COR-L47 (cell line): ENCODE measurements at places on chromosomes 1 and 21.

DNA sequence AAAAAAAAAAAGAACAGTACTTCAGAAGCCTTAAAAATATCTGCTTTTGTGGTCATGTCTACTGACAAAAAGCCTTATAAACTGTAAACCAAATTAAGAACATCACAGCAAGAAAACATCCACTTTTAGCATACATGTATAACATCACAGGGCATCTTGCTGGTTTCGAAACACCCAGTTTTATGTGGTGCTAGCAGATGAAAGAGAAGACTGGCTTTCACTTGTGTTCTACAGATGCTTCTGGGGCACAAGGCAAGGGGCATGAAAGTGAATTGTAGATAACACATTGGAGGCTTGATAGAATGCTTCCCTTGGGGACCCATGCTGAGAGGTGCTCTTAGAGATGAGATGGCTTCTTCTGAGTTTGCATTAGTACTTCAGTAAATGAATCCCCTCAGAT lies 543.7 kb upstream of the PKN2 start:
- no peak for DNase-seq

GRCh38 chr1:147341246-147341645 lies 98.8 kb downstream of the CHD1L start:
- no peak for DNase-seq

DNA sequence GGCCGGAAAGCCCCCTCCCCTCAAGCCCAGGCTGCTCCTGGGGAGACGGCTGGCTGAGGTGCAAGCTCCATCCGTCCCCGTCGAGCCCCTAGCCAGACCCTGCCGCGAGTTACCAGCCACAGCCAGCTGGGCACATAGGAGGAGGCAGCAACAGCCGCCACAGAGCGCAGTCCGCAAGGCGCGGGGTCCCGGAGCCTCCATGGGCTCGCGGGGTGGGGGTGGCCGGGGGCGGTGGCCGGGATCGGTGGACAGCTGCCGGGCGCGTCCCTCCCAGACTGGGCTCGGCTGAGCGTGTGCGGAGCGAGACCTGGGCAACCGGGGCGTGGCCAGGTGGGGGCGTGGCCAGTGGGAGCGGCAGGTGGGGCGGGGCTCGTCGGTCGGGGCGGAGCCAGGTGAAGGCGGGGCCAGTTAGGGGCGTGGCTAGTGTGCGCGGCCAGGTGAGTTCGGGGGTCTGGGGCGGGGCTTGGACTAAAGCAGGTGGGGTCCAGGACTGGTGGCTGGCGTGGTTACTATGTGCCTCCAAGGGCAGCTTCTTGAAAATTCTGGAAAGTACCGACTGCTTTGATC lies at the start of gene CD164L2:
CD164L2 (minus strand) TSS at position 295 of the 567 bp plus-strand sequence; CDS start at position 201, 94 bp downstream.
- DNase-seq: no peak

DNA sequence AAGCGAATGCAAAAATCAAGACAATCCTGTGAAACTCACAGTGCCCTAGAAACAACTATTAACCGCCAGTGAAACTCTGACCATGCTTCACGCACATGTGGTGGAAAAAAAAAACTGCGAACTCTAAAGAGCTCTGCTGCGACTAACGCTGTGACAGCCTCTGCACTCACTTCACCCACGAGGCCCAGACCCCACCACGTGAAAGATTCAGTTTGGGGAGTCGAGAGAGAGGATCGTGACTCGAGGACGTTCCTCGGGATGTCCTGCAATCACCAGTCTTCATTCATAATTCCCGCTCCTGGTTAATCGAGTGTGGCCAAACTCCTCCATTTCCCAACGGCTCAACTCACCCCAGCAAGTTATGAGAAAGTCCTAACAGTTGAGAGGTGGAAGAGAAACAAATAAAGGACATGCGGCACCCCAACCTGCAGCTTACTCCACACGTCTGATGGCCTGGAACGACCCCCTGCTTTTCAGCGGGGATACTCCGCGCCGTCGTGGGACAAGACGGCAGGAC lies 1.1 kb downstream of the SERBP1 start:
- no peak for DNase-seq

DNA sequence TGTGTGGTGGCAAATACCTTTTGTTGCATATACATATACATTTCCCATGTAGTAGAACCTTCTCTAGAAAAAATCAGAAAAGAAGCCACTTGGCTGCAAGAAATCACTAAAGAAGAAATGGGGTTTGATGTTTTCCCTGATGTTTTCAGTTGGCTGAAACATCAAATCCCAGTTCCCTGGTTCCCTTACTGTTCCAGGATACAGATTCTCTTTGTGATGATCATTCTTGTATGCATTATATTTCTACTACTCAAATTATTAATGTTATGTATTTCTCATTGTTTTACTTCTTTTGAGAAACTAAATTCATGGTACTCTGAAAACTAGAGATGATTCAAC lies 7.6 kb downstream of the RNU1-2 start:
- DNase-seq: no peak

GRCh38 chr1:83500987-83501591 lies 497.8 kb downstream of the TTLL7 start:
- DNase-seq: no peak

- DNase-seq: no peak
Observed at GRCh38 chr21:46077674-46078101, 20.2 kb upstream of the COL6A2 start.

DNA sequence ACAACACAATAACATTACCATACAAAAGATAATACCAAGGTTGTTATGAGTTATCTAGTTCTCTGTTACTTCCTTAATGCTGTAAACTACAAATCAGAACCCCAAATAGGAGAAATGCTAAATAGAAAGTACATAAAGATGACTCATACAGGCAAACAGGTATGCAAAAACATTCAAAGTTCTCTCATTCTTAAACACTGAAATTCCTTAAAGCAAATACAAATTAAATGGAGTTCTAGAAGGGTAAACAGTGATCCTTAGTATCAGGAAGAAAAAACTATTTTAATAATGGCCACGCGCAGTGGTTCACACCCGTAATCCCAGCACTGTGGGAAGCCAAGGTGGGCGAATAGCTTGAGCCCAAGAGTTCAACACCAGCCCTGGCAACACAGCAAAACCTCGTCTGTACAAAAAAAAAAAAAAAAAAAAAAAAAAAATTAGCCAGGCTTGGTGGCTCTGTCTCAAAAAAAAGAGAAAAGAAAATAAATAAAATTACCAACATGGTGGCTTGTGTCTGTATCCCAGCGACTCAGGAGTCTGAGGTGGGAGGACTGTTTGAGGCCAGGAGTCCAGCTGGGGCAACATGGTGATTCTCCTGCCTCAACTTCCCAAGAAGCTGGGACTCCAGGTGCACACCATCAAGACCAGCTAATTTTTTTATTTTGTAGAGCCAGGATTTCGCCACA lies 17.5 kb downstream of the FBXO42 start:
- no peak for DNase-seq

DNA sequence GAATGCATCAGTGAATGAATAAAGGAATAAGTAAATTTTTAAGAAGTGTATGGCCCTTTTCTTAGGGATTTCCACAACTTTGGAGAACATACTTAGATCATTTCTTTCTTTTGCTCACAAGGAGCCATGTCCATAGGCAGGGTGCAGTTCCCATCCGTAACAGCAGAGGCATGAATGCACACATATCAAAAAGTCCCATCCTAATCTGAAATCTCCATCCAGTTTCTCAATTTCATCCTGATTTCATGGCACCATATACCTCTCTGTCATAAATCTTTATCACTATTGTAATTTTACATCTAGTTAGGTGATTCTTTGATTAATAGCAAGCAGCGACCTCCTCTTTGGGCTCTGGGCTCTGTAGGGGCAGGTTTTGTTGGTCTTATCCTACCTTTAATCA lies 359.2 kb downstream of the RRAGC start:
- no peak for DNase-seq

GRCh38 chr1:178055779-178056471 lies 38.0 kb upstream of the RASAL2 start:
- no peak for DNase-seq

DNA sequence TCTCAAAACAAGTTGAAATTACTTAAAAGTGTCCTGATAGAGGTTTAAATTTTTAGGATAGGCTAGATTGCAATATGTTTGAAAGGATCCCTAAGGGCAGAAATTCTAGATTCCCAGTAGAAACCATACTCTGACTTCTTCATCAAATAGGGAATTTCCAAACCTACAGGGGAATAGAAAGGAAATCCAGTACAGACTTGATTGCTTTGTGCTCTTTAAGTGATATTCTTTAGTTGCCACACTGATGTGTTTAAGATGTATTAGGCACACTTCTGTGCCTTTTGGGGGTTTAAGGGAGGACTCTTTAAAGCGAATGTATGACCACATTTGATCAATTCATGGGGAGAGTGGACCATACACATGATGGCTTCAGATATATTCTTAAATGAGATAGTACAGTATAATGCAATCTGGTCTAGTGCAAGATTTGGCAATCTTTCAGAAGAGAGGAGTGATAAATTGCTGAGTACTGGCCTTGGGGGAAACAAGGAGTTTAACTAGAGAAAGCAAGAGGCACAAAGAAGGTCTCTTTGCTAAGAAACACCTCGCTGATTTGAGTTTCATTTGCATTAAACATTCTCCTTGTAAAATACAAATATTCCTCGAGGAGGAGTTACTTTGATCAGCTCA lies 268.8 kb upstream of the NR5A2 start:
- no peak for DNase-seq

GRCh38 chr1:226092965-226093364 lies 30.4 kb downstream of the H3-3A start:
- DNase-seq: no peak

- DNase-seq: no peak
Observed at GRCh38 chr1:33898406-33898805, 34.5 kb downstream of the HMGB4 start.

- no peak for DNase-seq
Observed at GRCh38 chr1:203351037-203351625, at the start of gene FMOD. FMOD (minus strand) TSS chr1:203351122; CDS start chr1:203348270, 2,852 bp downstream.

DNA sequence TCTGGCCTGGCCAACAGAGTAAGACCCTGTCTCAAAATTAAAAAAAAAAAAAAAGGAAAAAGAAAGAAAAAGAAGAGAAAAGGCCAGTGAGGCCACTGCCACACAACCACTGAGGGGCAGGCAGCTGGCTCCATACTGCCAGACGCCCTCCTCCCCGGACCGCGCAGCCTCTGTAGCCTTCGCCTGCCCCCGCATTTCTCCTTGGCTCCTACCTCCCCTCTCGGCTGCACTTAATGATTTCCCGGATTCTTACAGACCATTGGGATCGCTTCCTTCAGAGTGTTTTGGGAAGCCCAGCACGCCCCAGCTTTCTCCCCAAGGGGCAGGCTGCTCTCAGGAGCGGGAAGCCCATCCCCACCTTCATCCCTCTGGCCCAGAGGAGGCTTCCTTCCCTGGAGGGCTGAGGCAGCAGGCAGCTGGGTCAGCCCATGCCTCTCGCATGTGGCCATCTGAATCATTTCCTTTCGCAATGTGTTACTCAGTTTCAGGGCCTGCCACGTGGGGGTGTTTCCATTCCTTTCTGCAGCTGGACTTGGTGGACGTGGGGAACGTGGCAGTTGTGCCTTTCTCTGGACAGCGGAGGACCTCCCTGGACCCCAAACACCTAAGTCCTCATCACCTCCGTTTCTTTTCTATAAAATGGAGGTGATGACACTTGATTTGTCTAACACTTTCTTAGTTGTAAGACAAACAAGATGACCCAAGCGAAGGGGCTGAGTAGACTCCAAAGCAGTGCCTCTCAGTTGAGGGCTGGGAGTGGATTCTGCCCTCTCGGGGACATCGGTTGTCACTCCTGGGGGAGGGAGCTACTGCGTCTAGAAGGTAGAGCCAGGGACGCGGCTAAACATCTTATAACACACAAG lies 2.3 kb downstream of the SLC2A5 start:
- DNase-seq: no peak

GRCh38 chr1:115810609-115811008 lies 30.3 kb downstream of the NHLH2 start:
- DNase-seq: no peak

DNA sequence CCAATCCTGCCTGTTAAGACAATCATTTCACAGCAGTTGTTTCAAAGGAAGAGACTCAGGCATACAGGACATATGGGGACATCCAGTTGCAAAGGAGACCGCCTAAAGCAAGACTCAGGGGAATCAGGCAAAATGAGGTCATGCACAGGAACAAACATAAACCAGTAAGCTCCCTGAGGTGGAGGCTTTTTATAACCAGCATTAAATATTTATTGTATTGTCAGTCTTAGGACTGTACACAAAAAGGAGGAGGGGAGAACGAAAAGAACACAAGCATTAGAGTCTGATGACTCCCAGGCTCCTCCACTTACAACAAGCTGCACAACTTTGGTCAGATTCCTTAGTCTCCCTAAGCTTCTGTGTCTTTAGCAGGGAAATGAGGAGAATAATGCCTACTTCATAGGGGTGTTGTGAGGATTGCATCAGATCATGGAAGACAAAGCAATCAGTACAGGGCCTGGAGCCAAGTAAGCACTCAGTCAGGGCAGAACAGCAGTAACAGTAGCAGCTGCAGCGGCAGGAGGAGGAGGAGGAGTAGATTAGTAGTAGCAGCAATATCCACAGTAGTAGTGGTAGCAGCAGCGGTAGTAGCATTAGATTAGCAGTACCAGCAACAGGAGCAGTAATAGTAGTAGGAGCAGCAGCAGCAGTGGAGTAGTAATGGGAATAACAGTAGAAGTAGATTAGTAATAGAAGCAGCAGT lies 54.2 kb upstream of the SPATA6 start:
- DNase-seq: peak; percentile 76

GRCh38 chr1:56849750-56850149 lies 4.8 kb upstream of the C8A start:
- no peak for DNase-seq

DNA sequence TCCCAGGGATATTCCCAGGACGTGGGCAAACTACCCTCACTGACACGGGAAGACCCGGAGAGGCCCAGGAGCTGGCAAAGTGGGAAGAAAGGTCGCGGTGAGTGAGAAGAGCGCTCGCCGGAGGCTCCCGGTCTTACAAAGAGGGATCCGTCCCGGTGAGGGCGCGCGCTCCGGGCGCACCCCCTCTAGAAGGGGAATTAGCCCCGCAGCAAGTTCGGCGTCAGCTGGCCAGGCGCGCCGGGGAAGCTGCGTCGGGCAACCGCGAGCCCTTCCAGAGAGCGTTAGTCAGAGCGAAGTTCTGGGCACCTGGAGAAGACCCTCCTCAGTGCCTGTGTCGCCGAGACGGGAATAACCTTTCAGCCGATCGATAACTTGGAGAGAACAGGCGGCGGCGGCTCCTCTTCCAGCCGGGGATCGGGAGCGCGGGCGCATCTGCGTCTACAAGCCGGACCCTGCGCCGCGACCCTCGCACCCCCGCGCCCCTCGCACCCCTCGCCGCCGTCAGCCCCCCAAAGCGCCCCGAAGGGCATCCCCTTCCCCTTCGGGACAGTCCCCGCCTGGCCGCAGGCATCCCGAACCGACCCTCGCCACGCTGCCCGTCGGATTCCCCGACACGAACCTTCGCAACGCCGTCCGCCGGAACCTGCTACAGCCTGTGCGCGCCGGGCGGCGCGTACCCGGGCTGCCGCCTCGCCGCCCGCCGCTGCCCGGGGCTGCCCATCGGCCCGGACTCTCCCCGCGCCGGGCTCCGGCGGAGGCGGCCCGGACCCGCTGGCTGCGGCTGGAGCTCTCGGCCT lies 485 bp downstream of the SIPA1L2 start:
- peak; percentile 25 for DNase-seq

DNA sequence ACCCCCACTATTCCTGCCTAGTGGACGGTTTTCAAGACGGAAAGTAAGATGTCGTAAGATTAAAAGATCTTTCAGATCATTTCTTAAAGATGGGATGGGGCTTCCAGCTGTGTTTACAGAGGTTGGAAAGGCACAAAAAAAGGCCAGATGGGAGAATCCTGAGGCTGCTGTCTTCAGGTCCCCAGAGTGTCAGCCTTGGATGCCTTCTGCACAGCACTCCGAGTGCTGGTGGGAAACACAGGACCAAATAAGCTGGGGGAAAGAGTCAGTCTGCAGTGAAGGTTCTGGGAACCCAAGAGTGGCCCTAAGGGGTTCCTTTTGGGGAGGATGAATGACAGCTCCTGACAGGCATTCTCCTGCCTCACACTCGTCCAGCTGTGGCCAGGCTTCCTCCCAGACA lies 96.5 kb downstream of the COLGALT2 start:
- no peak for DNase-seq
